ENCODE measurements at places on chromosomes 16 and 17.

- no peak for DNase-seq
Measured at GRCh38 chr17:75799402-75799801, 14.8 kb downstream of the UNK start.

- DNase-seq = no peak
Measured at GRCh38 chr16:83915081-83915480, 16.2 kb downstream of the MLYCD start.

- no peak for DNase-seq
Measured at GRCh38 chr17:6660805-6661463, 9.4 kb downstream of the C17orf100 start.

GRCh38 chr16:85588562-85589503, 24.3 kb upstream of the GSE1 start:
- no peak for DNase-seq

GRCh38 chr17:43545383-43545632, 832 bp downstream of the ETV4 start:
- no peak for DNase-seq

DNA sequence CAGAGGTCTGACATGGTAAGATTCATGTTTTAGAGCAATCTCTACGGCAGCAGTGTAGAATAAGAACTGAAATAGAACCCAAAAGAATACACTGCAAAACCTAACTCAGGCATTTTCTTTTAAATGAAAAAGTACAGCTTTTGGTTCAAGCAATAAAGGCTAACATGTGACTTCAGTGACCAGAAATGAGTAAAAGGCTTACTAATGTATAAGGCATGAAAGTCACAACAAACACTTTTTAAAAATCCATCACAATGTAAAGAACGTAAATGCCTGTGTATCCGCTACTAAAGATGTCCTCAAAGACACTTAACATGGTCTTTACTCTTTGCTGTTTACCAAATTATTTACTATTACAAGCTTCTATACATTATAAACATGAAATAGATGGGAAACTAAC, 16.6 kb downstream of the KIAA0753 start:
- DNase-seq = no peak

DNA sequence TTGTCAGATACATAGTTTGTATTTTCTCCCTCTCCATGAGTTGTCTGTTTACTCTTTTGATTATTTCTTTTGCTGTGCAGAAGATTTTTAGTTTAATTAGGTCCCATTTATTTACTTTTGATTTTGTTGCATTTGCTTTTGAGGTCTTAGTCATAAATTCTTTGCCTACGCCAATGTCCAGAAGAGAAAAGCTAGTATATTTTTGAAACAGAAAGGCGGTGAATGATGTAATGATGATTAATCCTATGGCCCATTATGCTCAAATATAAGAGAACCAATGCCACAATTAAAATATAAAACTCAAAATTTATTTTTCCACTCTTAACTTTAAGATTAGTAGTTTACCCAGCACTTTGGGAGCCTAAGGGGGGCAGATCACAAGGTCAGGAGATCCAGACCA, 59.8 kb upstream of the SMIM36 start:
- DNase-seq = no peak

GRCh38 chr16:55663765-55664677, 8.2 kb downstream of the SLC6A2 start:
- DNase-seq = no peak

GRCh38 chr17:63568563-63568962, 18.3 kb downstream of the DCAF7 start:
- DNase-seq = no peak

DNA sequence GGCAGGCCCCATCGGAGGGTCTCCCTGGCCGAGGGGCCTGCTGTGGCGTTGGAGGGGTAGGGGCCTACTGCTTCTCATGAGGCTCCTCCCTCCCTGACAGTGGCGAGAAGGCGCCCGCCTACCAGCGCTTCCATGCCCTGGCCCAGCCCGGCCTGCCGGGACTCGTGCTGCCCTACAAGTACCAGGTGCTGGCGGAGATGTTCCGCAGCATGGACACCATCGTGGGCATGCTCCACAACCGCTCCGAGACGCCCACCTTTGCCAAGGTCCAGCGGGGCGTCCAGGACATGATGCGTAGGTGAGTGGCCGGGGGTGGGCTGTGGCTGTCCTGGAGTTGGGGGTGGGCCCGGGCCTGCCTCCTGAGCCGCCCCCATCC, 1.7 kb downstream of the CDT1 start:
- no peak for DNase-seq

GRCh38 chr17:21177854-21178600, 35.9 kb downstream of the TMEM11 start:
- no peak for DNase-seq

DNA sequence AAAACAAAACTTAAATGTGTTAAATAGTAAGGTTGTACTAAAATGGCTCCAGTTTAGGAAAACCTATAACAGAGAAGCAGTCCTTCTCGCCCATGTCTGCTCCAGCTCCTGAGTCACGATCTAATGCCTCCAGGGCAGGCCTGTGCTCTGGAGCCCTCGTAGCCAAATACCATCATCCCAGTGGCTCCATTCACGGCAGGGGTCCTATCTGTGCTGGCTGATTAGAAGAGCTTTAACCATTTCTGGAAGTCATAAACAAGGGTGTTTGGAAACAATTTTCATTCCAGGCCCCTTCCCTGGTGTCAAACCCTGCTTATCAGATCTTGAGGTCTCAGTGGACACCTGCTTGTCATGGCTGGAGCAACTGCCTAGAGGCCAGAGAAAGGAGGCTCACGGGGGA, 336.9 kb downstream of the SOX9 start:
- DNase-seq = no peak

GRCh38 chr17:72571813-72572396, 451.1 kb downstream of the SOX9 start:
- DNase-seq = no peak

DNA sequence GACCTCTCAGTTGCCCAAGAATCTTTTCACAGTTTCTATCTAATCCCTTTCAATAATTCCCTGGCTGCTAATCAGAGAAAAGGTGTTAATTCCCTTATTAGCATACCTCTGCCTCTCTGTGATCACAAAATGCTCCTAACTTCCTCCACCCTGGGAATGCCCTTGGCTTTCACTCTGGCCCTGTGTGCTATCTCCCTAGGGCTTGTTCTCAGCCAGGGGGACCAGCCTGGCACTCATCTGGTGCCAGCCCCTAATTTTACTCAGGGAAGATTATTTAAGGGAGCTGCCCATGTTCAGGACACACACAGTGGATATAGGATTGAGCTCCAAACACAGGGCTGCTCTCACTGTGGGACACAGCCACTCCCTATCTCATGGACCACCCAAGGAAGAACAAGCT, 225.2 kb downstream of the GRIN2A start:
- DNase-seq = no peak

DNA sequence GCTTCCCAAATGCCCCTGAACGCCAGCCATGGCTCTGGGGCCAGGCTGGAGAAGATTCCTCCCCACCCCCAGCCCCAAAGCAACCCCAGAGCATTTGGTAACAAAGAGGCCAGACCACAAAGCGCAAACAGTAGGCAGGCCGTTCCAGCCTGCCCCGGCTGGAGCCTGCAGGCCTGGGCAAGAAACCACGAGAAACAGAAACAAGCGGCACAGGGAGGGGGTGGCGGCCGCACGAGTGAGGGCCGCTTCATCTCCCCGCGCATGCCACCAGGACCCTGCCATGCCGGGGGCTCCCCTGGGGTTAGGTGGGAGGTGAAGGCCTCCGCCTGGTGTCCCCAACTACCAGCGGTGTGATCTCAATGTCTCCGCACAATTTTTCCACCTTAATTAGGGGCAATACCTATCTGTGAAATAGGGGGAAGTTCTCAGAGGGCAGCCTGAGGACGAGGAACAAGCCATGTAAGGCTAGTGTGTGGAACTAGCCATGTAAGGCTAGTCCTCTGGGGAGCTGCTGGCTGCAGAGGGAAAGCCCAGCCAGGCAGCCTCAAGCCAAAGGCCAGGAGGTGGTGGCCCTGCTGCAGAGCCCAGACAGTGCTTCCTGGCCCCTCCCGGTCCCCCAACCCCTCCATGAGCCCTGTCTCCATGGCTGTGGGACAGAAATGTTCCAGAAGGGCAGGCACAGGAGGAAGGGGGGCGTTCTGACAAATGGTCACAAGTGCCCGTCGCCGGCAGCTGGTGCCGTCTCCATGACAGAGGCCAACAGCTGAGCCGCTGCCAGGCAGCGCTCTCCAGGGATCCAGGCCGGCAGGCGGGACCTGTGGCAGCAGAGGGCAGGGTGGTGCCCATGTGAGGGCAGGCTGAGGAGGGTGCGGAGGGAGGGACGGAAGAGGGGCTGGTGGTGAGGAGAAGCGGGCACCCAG, 14.5 kb upstream of the MTSS2 start:
- no peak for DNase-seq

DNA sequence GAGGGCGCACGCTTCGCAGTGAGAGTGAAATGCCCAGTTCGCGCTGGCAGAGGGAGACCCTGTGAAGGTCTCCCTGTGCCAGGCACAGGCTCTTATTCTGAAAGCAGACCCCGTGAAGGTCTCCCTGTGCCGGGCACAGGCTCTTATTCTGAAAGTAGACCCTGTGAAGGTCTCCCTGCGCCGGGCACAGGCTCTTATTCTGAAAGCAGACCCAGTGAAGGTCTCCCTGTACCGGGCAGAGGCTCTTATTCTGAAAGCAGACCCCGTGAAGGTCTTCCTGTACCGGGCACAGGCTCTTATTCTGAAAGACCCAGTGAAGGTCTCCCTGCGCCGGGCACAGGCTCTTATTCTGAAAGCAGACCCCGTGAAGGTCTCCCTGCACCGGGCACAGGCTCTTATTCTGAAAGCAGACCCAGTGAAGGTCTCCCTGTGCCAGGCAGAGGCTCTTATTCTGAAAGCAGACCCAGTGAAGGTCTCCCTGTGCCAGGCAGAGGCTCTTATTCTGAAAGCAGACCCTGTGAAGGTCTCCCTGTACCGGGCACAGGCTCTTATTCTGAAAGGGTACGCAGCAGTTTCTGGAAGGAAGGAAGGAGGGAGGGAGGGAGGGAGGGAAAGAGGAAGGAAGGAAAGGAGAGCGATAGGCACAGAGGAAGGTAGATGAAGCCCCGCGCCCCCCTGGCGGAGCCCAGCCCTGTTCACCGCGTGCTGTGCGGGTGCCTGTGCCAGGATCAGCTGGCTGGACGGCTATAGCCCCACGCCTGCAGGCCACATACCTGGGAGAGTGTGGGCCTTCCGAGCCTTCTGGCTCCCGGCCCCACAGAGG, 55.3 kb downstream of the WDR45B start:
- DNase-seq = no peak
